ENCODE measurements at places on chromosomes 2 and 18.

- no peaks in the 10 kb centered on the region for H3K36me3 ChIP-seq
- no peaks in the 10 kb centered on the region for H3K4me1 ChIP-seq
- H3K27me3 ChIP-seq, result no peaks in the 10 kb centered on the region
- no peak for DNase-seq
- no peak overlapping the region for H3K4me3 ChIP-seq
Measured at GRCh38 chr2:162475661-162476060, 131.7 kb downstream of the GCA start.

DNA sequence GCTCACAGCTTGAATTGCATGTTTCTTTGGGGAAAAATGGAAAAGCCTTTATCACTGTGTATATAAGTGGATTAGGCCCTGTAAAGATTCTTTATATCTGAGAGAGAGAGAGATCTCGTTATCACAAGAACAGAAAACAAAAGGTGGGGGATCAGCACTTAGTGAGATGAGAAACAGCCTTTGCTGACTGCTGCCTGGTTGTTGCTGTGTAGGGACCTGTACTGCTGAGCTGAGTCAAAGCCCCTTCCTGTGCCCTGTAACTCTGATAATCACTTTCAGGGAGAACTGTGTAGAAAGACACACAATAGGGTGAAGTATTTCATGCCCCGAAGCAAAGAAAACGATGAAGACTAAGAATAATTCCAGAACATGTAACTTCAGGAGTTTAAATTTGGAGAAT, 30.6 kb upstream of the FAM237A start:
- H3K4me1 ChIP-seq, result no peaks in the 10 kb centered on the region
- no peaks in the 10 kb centered on the region for H3K27me3 ChIP-seq
- H3K27ac ChIP-seq, result no peak overlapping the region
- DNase-seq, result no peak
- H3K4me3 ChIP-seq, result no peak overlapping the region

- no peaks in the 10 kb centered on the region for H3K27me3 ChIP-seq
- no peaks in the 10 kb centered on the region for H3K36me3 ChIP-seq
- DNase-seq, result no peak
- H3K4me1 ChIP-seq, result no peaks in the 10 kb centered on the region
- no peak overlapping the region for H3K4me3 ChIP-seq
- H3K27ac ChIP-seq, result no peak overlapping the region
Measured at GRCh38 chr2:213032607-213033006, 118.8 kb downstream of the IKZF2 start.

- H3K27ac ChIP-seq, result no peak overlapping the region
- H3K27me3 ChIP-seq, result no peaks in the 10 kb centered on the region
- DNase-seq, result no peak
- H3K4me3 ChIP-seq, result no peak overlapping the region
- H3K4me1 ChIP-seq, result no peaks in the 10 kb centered on the region
- H3K36me3 ChIP-seq, result no peaks in the 10 kb centered on the region
Measured at GRCh38 chr2:72081451-72081850, 66.2 kb downstream of the CYP26B1 start.

GRCh38 chr18:5469340-5469739, 74.5 kb downstream of the EPB41L3 start:
- no peaks in the 10 kb centered on the region for H3K4me1 ChIP-seq
- no peak overlapping the region for H3K27ac ChIP-seq
- no peak overlapping the region for H3K4me3 ChIP-seq
- H3K27me3 ChIP-seq, result no peaks in the 10 kb centered on the region

GRCh38 chr2:15660491-15661294, 69.0 kb downstream of the DDX1 start:
- H3K36me3 ChIP-seq, result no peaks in the 10 kb centered on the region
- H3K4me3 ChIP-seq, result no peak overlapping the region
- H3K27me3 ChIP-seq, result no peaks in the 10 kb centered on the region
- no peak for DNase-seq
- no peak overlapping the region for H3K27ac ChIP-seq

DNA sequence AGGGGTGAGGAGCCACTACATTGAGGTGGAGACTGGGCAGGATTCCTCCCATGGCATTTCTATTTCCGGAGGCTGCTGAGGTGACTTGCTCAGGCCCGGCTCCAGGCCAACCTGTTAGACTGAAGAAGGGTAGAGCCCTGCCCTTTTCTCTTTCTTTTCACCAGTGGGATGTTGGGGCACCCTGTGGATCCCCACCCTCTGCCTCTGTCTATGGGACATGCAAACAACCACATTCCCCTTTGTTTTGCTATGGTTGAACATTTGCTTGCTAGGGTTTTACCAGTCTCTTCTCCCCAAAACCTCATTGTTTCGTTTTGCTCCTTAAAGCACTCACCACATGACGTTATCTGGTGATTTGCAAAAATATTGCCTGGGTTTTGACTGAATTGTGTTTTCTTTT, 183.3 kb downstream of the ARL4C start:
- no peak overlapping the region for H3K4me3 ChIP-seq
- H3K27ac ChIP-seq, result no peak overlapping the region
- H3K4me1 ChIP-seq, result no peaks in the 10 kb centered on the region
- no peak for DNase-seq
- no peaks in the 10 kb centered on the region for H3K36me3 ChIP-seq
- no peaks in the 10 kb centered on the region for H3K27me3 ChIP-seq
